ENCODE measurements at places on chromosomes 11 and 22.
A peak's percentile ranks its signal among the peaks of the same experiment; 100 is the strongest.

DNA sequence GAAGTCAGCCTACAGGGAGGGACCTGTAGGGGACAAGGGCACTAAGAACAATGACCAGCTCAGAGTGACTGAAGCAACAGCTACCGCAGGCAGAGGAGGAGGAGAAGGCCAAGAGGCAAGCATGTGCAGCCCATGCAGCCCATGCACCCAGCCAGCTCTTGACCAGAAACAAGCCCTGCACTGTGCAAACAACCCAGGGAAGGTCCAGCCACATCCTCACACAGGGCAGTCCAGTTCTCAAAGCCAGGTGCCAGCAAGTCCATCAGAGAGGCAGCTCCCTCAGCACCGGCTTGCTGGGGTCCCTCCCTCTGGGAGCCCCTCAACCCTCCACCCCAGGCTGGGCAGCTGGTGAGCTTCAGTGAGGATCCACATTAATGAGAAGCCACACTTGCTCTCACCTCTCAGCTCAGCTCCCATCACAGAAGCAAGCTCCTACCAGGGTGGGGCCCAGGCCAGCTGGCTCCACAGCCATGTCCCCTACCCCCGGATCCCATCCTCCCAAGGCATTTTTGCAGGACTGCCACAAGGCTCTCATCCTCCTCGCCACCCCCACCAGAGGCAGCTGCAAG lies 7.1 kb downstream of the DGCR2 start:
- no peak for DNase-seq

- no peak for DNase-seq
Observed at GRCh38 chr11:12472401-12473005, 95.1 kb downstream of the PARVA start.

DNA sequence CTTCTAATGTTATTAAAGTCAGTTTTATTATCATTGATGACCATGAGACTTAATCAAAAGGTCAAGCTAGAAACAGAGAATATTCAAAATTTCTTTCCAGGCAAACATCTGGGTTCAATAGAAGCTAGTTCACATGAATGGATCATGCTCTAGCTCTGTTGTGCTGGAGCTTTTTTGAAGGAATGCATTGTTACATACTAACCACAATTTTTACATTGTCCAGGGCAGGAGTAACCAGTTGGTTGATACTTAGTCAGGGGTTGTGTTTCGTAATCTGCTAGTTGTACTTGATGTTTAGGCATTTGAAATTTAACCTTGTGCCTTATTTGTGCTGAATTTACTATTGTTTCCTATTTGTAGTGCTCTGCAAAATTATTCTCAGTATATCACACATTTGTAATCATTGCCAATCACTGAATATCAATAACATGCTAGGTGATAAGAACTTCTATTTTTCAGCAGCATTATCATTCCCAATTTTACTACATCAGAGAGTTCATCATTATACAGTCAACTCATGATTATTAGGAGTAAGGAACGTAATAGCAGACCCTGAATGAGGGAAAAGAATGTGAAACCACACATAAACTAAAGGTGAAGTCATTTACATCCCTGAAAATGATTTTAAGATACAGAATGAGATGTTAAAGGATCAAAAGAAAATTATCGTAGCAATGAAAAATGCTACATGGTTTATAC lies 23.2 kb downstream of the NF2 start:
- no peak for DNase-seq

GRCh38 chr22:38218661-38219622 lies 17.1 kb downstream of the MAFF start:
- peak; percentile 76 for DNase-seq

DNA sequence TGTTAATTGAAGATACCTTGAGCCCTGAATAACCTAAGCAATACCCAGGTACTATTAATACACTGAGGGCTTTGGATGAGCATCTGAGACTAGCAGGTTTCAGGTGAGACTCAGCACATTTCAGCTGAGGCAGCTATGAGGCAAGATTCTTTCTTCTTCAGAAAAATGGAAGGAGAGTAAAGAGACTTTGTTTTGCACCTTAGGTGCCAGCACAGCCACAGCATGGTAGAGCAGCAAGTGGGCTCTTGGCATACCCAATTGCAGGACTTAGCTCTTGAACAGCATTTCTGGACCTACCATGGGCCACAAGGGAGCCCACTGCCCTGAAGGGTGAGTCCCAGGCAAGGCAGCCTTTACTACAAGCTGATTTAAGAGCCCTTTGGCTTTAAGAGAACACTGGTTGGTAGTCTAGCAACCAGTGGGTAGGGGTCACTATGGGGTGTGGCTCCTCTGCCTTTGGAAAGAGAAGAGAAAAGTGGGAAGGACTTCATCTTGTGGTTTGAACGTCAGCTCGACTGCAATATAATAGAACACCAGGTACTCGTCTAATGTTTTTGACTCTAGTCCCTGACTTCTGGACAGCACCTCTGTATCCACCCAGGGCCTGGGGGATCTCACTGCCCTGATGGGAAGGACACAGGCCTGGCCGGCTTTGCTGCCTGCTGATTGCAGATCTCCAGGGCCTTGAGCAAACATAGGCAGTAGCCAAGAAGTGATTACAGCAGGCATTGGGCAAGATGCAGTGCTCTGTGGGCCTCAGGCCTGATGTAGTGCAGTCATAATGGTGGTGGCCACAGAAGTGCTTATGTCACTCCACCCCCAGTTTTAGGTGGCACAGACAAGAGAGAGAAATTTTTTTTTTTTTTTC lies 73.3 kb downstream of the GLYATL1 start:
- DNase-seq = no peak

GRCh38 chr11:94741022-94741679 lies 27.0 kb upstream of the AMOTL1 start:
- peak; percentile 17 for DNase-seq

GRCh38 chr22:27170491-27170890 lies 513.1 kb downstream of the MIAT start:
- no peak for DNase-seq

GRCh38 chr11:7278314-7278917 lies 26.7 kb downstream of the SYT9 start:
- peak; percentile 5 for DNase-seq

GRCh38 chr22:50088096-50088495 lies 1.7 kb upstream of the MOV10L1 start:
- DNase-seq = no peak

- no peak for DNase-seq
Observed at GRCh38 chr22:20390394-20390907, 3.5 kb upstream of the ZNF74 start.

DNA sequence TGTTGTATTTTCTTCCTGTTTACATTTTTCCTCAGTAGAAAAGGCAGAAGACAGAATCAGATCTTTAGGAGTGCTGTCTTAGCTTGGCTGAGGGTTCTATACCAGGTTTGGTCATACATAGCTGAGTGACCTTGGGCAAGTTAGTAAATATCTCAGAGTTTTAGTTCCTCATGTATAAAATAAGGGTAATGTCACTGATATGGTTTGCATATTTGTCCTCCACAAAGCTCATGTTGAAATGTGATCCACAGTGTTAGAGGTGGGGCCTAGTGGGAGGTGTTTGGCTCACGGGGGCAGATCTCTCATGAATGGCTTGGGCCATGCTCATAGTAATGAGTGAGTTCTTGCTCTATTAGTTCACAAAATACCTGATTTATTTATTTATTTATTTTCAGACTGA lies 7.5 kb upstream of the HTR3A start:
- DNase-seq = no peak

DNA sequence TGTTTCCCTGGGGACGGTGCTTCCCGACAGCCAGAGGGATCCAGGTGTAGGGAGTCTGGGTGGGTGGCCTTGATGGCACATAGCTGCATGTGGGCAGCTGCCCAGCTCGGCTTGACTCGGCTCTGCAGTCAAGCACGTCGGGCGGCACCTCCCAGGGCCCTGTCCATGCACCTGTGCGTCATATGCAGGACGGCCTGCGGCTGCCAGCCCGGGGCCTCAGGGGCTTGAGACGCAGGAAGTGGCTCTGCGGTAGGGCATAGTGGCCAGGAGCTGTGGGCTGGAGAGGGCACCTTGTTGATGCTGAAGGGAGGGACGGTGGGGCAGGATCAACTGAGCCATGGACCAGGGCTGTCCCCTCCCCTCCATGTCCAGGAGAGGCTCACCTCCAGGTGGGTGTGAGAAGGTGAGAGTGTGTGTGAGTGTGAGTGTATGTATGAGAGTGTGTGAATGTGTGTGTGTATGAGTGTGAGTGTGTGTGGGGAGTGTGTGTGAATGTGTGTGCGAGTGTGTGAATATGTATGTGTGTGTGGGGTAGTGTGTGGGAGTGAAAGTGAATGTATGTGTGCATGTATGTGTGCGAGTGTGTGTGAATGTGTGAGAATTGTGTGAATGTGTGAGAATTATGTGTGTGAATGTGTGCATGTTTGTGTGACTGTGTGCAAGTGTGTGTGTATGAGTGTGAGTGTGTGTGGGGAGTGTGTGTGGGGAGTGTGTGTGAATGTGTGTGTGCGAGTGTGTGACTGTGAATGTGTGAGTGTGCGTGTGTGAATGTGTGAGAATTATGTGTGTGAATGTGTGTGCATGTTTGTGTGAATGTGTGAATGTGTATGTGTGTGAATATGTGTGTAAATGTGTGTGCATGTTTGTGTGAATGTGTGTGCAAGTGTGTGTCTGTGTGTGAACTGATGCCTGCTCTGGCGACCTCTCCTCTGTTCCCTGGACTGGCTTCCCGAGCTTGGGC lies 5.7 kb upstream of the SUN2 start:
- no peak for DNase-seq

- no peak for DNase-seq
Observed at GRCh38 chr11:78768971-78769370, 194.3 kb upstream of the NARS2 start.

DNA sequence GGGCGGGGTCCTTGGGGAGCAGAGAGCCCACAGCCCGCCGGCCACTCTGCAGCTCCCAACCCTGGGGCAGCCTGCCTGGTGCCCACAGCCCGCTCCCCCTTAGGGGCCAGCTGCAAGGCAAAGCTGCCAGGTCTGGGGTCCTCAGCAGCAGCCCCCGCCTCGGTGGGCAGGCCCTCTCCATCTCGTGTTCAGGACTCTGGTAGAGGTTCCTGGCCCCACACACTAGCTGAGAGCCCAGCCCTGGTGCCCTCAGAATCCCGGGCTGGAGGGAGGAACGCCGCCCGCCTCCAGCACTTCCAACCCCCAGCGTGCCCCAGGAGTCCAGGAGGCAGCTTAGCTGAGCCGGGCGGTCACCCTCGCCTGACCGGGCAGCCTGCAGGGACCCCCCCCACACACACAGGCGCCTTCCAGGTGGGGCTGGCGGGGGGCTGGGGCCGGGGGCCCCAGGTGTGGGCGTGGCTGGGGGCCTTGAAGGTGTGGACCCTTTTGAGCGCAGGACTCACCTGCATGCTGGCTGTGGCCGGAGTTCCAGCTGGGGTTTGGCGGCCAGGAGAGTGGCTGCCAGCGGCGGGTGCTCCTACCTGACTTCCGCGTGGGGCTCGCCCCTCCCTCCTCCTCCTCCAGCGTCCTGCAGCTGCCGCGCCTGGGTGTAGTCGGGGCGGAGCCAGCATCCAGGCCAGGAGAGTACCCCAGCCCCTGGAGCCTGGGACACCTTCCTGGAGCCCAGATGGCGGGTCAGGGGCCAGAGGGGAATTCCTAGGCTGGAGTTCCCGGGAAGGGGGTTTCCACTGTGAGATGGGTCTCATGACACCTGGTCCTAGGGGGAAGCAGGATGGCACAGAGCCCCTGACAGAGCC lies at the start of gene ANO9:
Gene ANO9, minus strand, starts transcription at position 594 of the 857 bp plus-strand sequence. Its CDS starts 85 bp downstream, at position 509.
- DNase-seq = peak; percentile 80

- DNase-seq = no peak
Observed at GRCh38 chr11:1306186-1307162, 3.0 kb downstream of the TOLLIP start.

GRCh38 chr11:20035701-20036601 lies 124.3 kb downstream of the DBX1 start:
- DNase-seq = no peak

- no peak for DNase-seq
Observed at GRCh38 chr11:46900091-46900746, 18.1 kb downstream of the LRP4 start.

DNA sequence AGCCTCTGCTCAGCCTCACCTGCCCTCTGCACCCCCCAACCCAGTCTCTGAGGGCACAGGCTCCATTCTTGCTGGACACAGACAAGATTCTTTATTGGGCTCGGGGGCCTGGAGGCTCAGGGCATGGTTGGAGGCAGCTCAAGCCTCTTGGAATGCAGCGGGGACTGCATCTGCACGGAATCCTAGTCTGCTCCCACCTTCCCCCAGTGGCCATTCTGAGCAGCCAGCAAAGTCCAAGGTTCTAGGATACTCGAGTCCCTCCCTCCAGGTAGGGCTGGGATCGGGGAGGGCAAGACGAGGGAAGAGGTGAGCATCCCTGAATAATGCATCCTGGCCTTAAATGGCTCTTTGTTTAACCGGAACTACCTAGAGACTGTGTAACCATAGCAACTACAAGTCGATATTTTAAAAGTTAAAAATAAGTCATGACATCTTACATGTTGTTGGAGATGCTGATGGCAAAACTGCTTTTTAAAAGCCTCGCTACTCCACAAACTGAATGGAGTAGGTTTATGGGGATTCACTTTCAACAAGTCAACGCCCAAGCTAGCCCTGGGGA lies 10.7 kb upstream of the IGSF22 start:
- no peak for DNase-seq
